ENCODE measurements at places on chromosomes 12 and 14.
A peak's percentile ranks its signal among the peaks of the same experiment; 100 is the strongest.

- DNase-seq = peak; percentile 85
These were observed 98.5 kb upstream of the PLEKHA5 start for GRCh38 chr12:19031032-19031431.

DNA sequence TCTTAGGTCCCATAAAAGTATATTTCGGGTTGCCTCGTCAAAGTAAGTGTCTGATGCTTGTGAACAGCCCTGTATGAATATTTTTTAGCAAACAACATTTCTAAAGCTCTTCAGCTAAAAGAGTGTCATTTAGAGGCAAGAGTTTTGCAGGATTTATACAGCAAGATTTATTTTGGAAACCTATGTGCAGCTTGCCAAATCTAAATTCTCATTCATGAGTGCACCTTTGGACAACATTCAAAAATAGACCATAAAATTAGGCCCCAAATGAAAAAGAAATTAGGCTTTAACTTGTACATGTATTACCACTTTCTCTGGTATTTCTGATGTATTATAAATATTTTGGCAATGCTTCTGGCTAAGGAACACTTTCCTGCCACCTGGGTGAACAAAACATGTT is 224.4 kb upstream of the PDZRN4 start:
- no peak for DNase-seq

- no peak for DNase-seq
These were observed 6.2 kb downstream of the NCOR2 start for GRCh38 chr12:124561231-124561630.

- DNase-seq = no peak
These were observed 69.9 kb downstream of the RASSF3 start for GRCh38 chr12:64680235-64680634.

- DNase-seq = no peak
These were observed 131.1 kb downstream of the PRKCH start for GRCh38 chr14:61452452-61452851.

DNA sequence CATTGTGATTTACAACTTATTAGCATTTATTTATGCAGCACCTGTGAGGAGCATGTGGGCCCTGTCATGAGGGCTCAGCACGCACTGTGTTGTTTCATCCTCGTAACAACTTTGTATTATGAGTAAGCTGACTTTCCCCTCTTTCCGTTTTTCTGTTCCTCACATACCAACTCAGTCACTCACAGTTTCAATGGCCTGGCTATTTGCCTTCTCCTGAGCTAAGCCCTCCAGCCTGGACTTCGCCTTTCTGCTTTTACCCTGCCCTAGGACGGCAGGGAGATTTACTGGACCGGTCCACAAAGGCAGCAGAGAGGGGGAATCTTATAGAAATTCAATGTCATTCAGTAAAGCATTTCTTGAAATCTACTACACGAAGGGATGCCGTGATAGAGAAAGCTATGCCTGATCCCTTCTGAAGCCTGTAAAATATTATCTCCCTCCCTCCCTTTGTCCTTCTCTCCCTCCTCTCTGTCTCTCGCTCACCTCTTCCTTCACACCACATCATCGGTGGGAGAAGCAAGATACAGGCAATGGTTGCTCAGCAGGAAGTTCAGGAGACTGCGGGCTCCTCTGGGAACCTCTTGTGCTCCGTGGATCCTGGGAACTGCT is 219.2 kb upstream of the TBX3 start:
- peak; percentile 90 for DNase-seq

DNA sequence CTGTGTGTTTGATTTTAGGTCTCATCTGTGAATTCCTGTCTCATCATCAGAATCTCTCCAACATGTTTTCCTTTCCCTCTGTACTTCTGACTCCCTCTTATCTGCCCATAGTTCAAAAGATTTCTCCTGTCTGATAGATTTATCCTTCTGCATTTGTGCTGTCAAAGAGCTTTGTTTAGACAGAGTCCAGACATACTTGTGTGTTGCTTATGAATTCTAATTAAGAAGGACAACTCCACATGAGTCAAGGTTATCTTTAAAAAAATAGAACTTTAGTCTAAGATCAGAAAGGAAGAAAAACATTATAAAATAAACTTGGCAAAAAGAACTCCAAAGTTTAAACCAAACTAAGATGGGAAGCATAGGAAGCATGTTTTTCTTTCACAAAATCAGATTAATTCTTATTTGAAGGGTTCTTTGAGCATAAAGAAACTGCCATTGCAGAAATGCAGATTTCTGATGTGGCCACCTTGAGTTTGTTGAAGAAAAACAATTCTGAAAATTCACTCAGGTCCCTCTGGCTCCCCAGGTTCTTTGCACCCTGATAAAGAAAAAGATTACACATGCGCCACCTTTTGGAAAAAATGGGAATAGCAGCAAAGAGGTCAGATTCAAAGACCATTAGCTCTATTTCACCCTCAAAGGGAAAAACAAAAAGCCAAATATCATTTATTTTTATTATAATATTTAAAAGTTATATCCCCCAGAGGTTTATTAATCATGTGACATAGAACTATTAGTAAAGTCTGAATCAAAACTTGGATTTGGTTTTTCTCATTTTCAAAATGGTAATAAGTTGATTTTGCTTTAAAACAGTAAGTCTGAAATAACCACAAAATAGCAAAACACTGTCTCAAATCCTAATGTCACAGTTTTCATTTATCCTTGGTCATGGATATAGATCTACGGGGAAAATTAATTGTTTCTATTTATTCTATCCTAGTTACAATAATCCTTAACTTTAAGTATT is 143.7 kb upstream of the DCN start:
- peak; percentile 75 for DNase-seq

- DNase-seq = peak; percentile 86
These were observed 25.9 kb downstream of the UBE2N start for GRCh38 chr12:93415723-93416464.

- DNase-seq = peak; percentile 78
These were observed 31.2 kb downstream of the VEZT start for GRCh38 chr12:95248604-95249360.

DNA sequence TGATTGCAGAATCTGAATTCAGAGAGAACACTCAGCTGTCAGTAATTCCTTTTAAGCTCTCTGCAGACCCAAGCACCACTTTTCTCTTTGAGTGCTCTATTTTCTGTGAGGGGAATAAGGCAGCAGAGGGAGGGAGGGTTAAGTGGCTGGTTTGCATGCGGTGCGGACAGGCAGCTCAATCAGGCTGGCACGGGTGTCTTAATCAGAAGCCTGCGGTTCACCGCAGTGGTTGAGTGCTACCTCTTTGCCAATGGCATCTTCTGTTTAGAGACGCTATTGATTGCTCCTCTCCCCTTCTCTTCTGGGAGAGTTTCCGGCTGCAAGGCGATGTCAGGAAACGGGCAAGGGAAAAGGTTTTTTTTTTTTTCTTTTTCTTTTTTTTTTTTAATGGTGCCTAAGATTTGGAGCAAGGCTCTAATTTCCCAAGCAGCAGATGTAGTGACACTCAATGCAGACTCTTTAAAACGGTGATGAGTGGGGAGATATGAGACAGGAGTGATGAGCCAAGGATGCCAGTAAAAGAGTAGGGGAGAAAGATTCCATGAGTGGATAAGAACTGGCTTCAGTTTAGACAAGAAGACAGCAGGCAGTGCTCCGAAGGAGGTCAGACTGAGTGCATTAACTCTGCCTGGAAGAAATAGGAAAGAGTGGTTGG is 533.7 kb upstream of the SEL1L start:
- no peak for DNase-seq

DNA sequence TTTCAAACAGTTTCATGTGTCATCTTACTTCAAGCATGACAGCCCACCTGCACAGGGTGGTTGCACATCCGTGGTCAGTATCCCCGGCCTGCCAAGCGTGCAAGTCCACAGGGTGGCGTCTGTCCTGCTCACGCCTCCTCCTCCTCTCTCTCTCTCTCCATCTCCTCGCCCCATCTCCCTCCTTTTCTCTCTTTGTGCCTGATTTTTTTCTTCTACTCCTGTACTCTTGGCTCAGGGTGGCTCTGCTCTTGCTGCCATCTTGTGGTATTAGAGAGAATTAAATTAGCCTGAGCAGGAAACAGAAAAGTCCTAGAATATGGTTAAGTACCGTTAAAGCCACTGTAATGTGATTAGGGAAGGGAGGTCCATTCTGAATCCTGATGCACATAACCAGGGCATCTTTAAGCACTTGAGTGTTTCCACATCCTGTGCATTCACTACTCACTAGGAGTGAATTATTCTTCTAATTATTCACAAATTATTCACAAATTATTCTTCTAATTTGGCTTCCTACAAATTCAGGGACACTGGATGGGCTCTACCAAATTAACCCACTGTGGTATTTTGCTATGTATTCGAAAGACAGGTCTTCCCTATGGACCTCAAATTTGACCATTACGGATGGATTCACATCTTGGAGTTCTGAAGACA is 25.5 kb upstream of the DTX1 start:
- DNase-seq = peak; percentile 74

- DNase-seq = no peak
These were observed 16.6 kb downstream of the CCND2 start for GRCh38 chr12:4289998-4290790.

GRCh38 chr12:115199831-115200230 is 515.9 kb upstream of the TBX3 start:
- DNase-seq = peak; percentile 22

GRCh38 chr12:121224591-121224990 is 14.7 kb downstream of the P2RX4 start:
- no peak for DNase-seq

GRCh38 chr14:24232645-24233537 is at the start of gene GMPR2:
TSS of gene GMPR2 (plus strand) at chr14:24232929. CDS start at chr14:24233254, 325 bp downstream.
- DNase-seq = no peak

DNA sequence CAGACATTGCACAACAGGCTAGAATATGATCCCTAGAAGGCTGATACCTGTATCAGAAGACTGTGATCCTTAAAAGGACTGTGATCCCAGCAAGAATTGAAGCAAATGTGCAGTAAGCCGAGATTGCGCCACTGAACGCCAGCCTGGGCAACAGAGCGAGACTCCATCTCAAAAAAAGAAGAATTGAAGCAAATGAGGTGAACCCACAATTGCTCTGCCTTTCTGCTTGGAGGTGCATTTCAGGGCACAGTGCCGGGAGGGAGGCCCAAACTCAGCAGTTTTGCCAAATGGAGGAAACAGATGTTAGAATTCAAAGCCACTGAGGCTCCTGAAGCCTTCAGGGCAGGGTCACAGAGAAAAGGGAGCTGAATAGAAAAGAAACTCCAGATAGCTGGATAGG is 61.1 kb upstream of the COCH start:
- DNase-seq = no peak

- DNase-seq = no peak
These were observed 18.7 kb downstream of the RFX4 start for GRCh38 chr12:106601496-106601895.

DNA sequence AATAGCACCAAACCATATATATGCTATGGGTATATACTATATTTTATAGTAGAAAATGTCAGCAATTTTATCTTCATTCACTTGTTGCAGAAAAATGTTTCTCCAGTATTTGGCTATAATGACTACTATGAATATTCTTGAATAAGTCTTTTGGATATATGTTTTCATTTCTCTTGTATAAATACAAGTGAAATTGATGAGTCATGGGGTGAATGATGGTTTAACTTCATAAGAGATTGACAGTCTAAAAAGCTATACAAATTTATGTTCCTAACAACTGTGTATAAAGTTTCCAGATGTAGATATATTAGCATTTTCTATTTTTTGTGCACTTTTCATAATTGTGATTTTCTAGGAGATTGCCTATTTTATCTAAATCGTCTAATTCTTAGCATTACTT is 714.8 kb downstream of the TRHDE start:
- DNase-seq = no peak

- no peak for DNase-seq
These were observed 9.2 kb upstream of the LYZ start for GRCh38 chr12:69338936-69339335.

DNA sequence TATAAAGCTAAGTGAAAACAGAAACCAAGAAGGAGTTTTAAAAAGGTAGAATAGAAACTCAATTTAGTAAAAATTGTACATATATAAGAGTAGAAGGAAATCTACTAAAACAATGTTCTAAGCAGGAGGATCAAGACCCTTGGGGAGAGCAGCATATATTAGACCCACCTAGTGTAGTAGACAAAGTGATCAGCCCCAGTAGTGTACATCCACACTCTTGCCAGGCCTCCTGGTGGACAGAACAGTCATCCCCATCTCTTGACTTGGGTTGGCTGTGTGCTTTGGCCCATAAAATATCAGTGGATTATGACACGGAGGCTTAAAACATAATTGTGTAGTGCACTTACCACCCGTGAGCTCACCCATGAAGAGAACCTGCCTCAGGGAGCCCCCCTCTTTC is 10.9 kb upstream of the OTUB2 start:
- no peak for DNase-seq

DNA sequence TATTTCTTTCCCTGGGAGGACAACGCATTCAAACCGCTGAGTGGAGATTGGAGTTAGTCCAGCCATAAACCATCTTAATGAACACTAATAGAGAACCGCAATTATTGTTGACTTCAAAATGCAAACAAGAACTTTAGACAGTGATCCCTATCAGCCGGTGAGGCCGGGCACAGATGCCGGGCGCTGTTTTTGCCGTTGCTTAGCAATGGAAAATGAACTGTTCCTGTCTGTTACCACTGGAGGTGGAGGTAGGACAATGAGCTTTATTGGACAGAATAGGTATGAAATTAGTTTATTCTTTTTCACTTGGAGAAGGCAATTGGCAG is 216.8 kb downstream of the TTC8 start:
- DNase-seq = no peak

DNA sequence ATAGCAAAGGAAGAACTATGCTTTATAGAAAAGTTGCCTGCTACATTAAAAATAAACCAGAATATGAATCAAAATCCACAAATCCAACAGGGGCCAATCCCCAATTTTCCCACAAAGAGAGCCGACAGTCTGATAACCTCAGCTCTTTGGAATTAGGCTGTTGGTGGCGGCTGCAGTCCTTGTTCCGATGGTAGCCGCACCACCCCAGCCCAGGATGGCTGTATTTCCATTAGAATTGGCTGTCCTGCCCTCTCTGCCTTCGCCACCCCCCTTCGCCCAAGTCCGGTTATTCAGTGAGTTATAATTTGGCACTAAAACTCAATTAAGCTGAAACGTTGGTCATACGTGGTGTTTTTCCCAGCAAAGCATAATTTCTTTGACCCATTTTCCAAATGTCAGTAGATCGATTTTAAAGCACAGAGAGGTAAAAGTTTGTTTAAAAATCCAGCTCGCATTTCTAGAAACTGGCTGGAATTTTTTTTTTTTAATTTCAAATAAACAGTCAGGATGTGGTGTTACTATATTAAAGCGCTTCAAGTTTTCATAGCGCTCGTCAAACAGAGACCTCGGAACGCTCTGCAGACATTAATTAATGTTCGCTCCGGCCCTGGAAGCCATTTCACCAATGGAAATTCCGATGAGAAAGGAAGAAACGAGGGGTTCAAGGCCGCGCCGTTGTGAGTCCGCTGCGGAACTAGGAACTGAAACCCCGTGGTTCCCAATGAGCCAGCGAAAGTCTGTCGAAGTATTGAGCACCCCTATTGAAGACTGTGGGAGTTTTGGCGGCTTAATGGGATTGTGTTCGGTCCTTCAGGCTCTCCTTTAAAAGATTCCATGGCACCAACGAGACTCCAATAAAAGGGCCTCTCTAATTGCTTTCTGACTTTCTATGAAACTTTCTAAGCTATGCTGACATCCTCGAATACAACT is 104.8 kb upstream of the DIO3 start:
- no peak for DNase-seq

GRCh38 chr14:80768646-80769045 is 172.9 kb downstream of the CEP128 start:
- no peak for DNase-seq

- DNase-seq = no peak
These were observed 184.0 kb downstream of the TMEM121 start for GRCh38 chr14:105710119-105711043.

Data from astrocyte of the spinal cord (primary cell).